ENCODE measurements at places on chromosomes 4 and X.

- no peak for DNase-seq
These were observed 4.2 kb downstream of the TSPAN5 start for GRCh38 chr4:98653890-98654867.

- peak; percentile 3 for DNase-seq
These were observed 27.9 kb upstream of the TMSB4X start for GRCh38 chrX:12946838-12947544.

GRCh38 chr4:72779241-72779640, 210.2 kb upstream of the ADAMTS3 start:
- no peak for DNase-seq

DNA sequence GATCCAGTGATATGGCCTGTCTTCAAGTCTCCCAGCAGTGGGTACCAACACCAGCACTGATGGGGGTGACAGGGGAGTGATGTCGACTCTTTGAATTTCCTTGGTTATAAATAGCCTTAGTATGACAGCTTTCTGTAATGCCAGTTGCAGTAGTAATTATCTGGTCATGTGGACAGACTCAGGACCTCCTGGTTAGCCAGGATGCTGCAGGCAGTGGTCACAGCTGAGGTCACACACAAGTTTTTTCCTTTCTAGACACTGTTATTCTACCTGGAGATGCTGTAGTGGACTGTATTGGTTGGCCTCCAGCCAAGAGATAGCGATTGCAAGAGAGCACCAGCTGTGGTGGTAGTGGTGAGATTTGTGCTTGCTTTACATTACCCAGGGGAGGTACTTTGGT, 63.6 kb downstream of the UPRT start:
- DNase-seq = no peak

- DNase-seq = no peak
These were observed 25.9 kb downstream of the UNC5C start for GRCh38 chr4:95522682-95523530.

DNA sequence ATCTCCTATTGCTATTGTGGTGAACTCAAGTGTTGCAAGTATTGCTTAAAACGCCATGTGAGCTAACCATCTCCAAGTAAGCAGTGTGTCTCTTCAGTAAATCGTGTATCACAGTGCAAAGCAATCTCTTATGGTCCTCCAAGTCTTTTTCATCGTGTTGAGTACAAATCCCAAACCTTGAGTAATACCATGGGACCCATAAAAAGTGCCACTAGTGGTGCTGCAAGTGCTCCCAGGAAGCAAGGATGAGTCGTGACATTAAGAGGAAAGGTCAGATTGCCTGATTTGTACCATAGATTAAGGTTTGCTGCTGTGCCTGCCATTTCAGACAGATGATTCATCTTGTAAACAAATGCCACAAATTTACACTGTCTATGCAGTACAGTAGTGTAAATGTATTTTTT, 66.9 kb upstream of the BMPR1B start:
- no peak for DNase-seq

DNA sequence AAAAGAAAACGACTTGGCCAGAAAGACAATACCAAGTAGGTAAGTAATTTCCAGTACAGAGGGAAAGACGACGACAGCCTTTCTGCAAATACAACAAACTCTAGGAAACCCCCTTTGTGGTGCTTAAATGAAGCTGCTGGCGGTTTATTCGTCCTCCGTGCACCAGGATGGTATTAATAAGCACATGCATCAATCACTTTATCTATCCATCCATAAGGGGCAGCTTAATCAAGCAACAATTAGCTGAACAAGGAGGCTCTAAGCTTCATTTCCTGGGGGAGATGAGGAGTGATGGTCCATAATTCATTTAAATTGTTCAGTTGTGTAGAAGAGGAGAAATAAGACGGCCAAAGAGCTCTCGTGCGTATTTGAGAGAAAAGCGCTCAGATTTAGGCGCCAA, 26.2 kb downstream of the IRF2 start:
- no peak for DNase-seq

DNA sequence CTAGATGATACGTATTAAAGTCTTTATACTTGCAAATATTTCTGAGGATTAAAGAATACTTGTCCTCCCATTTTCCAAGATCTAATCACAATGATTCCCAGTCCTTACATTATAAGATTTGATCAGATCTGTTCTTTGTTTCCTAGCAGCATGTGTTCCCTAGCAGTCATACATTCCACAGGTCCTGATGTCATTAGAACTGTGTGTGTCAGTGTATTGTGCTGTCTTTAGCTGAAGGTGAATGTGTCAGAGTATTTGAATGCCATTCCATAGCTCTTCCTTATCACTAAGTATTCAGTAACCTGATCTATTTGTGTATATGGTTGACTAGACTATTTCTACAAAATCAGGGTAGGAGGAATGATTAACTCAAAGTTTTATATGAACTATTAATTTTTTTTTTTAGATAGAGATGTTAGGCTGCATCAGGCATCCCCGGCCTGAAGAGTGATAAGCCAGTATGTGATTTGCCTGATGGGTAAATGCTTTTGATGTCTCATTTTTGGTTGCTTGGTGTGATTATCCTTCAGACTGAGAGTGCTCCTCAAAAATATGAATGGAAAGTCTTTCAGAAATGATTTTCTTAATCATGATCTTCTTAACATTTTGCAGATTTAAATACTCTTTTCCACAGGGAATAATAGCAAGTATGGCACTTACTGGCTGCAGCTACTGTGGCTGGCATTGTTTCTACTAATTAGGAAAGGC, 4.4 kb downstream of the ADGRL3 start:
- DNase-seq = no peak

DNA sequence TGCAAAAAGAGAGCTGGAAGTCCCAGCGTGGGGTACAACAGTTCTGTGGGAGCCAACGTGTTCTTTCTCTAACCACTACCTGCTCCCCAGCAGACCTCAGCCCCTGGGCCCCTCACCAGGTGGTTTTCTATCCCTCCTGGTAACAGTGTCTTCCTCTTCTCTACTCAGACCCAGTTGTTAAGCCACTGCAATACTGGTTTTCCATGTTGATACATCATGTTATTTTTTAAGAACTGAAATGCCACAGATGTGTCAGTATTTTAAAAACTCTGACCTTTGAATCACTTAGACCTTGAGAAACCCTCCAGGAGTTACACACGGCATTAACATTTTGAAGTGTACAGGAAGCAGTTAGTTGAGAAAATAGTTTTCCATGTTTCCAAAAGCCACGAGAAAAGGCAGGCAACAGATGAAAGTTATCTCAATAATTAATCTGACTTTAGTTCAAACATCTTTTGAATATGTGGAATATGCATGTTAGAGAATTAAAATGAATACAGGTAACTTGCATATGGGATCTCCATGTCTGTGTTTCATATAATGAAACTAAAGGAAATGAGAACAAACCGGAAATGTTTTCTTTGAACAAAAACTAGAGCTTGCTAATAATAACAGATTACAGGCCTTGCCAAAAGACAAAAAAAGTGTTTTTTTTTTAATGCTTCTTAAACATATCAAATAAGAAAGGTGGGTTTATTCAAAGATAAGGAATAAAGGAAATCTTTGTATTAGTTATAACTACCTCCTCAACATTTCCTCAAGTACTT, 108.8 kb downstream of the ZNF827 start:
- no peak for DNase-seq

DNA sequence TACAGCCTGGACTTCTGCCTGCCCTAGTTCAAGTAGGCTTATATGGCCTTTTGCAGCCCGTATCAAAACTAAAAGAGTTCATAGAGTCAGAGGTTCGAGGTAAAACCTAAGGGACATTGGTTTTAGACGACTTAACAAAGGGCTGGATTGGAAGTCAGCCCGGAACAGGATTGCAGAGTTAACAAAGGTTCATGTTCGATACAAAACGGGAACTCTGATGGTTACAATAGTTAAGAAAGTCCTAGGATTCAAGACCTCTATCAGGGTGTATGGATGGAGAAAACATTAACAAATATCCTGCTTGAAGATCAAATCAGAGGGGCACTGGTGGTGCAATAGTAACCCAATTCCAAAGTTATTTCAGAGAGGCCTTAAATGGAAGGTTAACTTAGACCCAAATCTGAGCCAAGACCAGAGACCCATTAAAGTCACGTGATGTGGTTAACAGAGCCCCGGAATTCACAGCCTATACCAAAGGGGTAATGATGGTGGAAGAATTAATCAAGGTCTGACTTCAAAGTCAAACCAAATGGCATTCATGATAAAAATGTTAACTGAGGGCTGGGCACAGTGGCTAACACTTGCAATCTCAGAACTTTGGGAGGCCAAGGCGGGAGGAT, 656 bp upstream of the ZNF630 start:
- DNase-seq = no peak

DNA sequence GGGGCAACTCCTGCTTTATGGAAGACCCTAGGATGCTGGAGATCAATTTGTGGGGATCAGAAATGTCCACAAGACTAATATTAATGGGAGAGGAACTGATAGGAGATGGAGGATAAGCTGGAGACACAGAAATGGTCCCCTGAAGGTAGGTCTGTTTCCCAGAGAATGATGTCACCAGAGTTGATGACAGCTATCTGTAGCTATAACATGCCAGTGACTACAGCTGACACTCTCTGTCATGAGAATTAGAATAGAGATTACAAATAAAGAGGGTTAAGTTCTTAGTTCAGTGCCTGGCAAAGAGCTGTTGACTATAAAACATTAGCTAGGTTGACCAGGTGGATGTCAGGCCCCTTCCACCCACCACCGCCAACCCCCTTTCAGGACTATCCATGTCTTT, 9.3 kb downstream of the BST1 start:
- DNase-seq = no peak

DNA sequence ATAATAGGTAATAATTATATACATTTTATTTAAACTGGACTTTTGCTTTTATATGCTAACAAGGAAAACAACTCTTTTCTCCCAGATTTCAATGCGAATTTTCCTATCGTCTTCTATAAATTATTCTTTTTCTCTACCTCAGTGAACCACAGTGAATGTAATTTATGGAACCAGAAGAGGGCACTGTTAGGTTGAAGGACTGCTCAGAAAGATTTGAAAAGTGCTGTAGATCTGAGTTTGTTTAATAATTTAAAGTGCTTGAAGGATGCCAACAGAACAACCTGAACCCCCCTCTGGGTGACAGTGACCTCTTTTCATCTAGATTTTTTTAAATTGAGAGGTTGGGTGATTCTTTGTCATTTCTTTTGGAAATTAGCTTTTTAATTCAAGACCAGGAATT, 54.9 kb downstream of the PHOX2B start:
- no peak for DNase-seq

DNA sequence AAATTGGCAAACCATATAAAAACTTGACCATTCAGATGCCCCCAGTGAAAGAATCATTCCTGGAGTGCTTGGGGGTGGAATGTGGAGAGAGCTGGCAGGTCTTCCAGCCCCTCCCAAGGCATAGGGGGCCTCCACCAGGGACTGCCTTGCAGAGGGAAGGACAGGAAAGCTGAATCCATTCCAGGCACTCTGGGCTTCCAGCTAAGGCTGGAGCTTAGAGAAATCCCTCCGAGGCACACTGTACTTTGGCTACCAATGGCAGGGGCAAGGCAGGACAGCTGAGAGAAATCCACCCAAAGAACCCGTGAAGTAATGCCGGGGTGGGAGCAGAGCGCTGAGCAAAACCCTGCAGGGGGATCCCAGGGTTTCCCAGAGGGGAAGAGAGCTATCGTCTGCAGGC, 4.0 kb downstream of the CENPU start:
- DNase-seq = no peak

DNA sequence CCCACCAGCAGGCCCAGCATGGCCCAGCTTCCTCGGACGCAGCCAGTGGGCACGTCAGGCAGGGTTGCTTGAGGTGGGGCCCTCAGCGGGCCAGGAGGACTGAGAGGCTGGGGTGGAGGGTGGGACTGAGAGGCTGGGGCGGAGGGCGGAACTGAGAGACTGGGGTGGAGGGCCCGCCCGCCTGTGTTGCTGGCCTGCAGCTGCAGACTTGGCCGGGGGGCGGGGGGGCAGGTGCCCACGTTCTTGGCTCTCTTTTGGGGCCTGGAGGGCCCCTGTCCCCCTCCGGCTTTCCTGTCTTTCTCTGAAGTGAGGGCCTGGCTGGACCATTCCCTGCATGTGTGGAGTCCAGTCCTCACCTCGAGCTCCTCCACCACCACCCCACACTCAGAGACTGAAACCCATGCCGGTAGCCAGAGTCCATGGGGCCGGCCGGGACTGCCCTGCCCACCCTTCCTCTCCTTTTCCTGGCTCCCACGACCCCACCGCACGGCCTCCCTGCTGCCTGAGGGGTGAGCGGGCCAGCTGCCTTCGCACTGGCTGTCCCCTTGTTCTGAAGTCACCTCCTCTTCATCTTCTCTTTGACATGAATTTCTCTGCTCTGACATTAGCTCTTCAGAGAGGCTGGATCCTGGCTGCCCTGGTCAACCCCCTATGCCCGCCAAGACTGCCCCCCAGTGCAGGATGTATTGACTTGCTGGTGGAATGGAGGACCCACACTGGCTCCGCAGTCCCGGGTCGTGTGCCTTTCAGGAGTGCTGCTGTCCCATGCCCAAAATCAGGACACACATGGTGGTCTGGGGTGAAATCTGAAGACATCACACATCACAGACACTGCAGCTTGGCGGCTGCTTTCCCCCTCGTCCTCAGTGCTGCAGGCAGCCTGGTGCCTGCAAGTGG, 10.1 kb upstream of the NKX1-1 start:
- DNase-seq = no peak

GRCh38 chr4:159594576-159594975, 491.7 kb downstream of the RAPGEF2 start:
- no peak for DNase-seq

- DNase-seq = no peak
These were observed 60.7 kb downstream of the WFS1 start for GRCh38 chr4:6330384-6330767.

DNA sequence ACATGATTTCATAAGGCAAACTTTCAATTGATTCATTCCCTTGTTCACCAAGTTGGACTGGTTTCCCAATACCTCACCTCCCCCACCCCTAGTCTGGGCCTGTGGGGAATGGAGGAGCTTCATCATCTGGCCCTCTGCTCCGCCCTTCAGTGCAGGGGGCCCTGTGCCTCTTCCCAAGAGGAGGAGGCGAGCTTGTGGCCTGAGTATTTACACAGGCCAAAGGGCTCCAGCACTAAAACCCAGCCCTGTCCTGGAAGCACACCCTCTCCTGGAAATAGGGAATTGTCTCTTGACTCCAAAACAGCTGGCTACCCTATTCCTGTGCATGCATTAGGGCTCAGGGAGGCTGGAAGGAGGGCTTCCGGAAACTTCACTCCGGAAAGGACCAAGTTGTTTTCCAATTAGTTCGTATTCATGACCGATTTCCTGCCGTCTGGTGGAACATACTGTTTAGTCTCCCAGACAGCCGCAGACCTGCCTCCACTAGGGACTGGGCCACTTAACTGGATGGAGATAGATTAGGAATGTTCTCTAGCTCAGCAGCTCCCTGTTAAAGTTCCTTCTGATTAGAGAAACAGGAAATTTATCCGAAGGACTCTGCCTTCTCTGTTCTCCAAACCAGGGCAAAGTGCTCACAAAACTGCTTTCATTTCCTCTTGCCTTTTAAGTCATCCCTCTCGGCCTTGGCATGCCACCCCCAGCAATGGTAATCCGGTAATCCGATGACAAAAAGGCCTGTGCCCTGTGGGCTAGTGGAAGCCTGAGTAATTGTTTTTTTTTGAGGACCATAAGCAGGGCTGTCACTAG, 5.8 kb downstream of the SRPX2 start:
- no peak for DNase-seq

GRCh38 chr4:11700751-11701226, 272.1 kb upstream of the HS3ST1 start:
- DNase-seq = no peak

- DNase-seq = no peak
These were observed 8.3 kb upstream of the GRPEL1 start for GRCh38 chr4:7075962-7076695.

- DNase-seq = no peak
These were observed 39.3 kb downstream of the AFM start for GRCh38 chr4:73520821-73521220.

All from amygdala (tissue), 56 donors.